Frontal cortex (tissue), 4 donors: ENCODE measurements at places on chromosomes 13 and 19.

DNA sequence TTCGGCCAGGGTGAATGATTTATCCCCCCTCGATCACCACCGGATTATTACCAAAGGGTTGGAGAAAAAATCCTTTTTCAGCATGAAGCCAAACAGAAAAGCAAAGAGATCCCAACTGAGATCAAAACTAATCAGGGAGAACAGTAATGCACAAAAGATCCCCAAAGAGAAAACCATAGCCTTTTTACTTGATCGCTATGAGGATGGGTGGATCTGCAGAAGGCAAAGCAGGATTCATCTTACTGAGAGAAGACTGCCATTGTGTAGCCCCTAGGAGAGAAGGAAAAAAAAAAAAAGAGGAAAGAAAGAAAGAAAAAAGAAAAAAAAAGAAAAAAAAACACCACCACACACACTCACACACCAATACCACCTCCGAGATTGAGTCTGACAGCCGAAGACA is at the start of gene FGF14:
TSS of gene FGF14 (minus strand) at position 283 of the 400 bp plus-strand sequence.
- DNase-seq: no peak

GRCh38 chr13:41577436-41577835 is 120.1 kb downstream of the RGCC start:
- no peak for DNase-seq

DNA sequence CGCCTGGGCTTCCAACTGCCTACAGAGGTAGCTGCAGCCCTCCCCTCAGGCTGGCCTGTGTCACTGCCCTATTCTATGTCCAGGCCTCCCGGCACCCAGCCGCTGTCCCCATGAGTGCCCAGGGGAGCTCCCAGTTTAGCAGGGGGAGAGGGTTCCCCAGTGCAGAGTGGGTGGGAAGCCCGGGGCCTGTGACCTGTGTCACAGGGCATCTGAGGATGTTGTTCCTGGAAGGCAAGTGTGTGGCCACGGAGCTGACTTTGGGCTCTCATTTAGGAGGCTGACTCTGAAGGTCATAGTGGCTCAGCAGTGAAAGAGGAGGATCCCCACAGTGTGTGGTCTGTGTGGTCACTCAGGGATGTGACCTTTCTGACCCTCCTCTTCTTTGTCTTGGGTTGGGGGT is 25.1 kb downstream of the PPP1R37 start:
- no peak for DNase-seq

GRCh38 chr13:75222031-75222430 is 259.9 kb downstream of the TBC1D4 start:
- no peak for DNase-seq

DNA sequence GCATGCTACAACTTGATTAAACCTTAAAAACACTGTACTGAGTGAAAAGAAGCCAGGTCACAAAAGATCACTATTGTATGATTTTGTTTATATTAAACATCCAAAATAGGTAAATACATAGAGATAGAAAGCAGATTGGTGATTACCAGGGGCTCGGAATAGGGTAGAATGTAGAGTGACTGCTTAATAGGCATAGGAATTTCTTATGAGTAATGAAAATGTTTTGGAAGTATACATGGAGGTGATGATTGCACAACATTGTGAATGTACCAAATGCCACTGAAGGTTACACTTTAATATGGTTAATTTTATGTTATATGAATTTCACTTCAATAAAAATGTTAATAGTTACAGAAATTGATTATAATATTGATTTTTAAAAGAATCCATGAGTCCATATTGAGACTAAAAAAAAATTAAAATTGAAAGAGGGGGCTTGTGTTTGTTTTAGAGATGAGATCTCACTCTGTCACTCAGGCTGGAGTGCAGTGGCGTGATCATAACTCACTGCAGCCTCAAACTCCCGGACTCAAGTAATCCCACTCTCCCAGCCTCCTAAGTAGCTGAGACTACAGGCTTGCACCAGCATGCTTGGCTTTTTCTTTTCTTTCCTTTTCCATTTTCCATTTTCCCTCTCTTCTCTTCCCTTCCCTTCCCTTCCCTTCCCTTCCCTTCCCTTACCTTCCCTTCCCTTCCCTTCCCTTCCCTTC is 85.1 kb downstream of the FNDC3A start:
- DNase-seq: no peak
